Dermis microvascular lymphatic vessel endothelial cell (primary cell): ENCODE measurements at places on chromosomes 3 and 15. TPM values are rescaled to one million over a fixed set of nuclear protein-coding genes. Genes with fewer than 3 reads are reported as not detected.

DNA sequence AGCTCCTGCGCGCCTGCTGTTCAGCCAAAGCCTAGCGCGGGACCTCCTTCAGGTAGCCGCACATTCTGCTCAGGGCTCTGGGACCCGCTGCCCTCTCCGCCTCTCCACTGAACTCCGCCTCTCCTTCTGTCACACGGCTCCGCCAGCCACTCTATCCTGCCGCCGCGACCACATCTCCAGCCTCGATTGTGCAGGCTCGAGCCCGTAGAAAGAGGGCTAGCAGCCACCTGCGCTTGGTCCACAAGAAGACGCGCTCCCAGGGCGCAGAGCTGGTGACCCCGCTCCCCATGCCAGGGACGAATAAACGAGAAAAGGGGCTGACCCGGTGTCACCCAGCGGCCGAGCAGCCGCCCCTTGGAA, 1.1 kb upstream of the VIPR1 start:
- DNase-seq = no peak

ANKRD34C gene
- total RNA-seq = not detected in 2 replicates

GRCh38 chr15:92669432-92669831, 13.9 kb upstream of the FAM174B start:
- no peak for DNase-seq

APOD gene
- 12.9 and 14.5 TPM in 2 replicates for total RNA-seq

DNA sequence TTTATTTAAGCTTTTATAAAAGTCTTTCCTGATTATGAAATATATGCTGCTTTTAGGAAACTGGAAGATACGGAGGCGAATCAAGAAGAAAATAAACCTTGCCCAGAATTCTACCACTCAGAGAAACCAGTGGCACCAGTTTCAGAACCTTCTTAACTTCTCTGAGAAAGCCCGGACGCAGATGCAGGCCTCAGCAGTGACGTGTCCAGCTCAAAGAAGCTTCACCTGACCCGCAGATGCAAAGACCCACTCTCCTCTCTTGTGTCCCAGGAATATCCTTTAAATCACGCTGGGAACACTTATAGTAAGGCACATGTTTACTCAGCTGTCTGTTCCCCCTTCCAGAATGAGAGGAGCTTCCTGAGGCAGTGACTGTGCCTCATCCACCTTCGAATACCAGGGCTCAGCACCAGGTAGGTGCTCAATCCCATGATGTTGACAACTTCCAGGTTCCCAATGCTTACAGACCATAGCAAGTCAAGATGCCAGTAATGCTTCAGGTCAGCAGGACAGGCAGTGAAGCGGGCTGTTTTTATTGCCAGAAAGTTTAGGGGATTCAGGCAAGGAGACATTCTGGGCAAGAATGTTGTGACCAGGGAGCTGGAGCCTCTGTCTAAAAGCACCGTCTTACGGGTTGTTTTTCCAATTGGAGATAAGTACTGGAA, 39.9 kb upstream of the LDHAL6B start:
- DNase-seq = peak; percentile 51

DNA sequence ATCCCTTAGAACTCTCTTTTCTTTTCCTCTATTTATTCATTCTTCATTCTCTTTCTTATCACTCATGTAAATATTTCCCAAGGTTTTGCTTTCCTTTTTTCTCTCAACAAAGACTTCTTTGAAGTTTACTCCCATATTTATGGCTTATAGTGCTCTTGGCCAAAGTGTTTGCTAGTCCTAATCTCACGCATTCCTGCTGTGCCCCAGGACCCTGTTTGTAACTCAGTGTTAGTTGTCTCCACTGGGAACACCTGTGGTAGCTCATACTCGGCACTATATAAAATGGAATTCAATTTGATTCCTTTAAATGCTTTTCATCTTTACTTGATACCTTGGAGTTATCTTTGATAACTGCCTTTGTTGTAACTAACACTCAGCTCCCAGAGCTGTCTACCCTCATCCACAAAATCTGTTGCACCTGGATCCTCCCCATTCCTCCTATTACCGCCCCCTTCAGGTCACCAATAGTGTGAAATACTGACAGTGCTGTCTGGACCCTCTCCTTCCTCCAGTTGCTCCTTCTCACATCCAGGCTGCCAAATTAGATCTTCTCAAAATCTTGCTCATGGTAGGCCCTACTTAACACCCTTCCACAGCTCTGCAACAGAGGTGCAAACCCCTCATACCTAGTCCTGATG, 76.8 kb downstream of the TIGIT start:
- DNase-seq = no peak

DNA sequence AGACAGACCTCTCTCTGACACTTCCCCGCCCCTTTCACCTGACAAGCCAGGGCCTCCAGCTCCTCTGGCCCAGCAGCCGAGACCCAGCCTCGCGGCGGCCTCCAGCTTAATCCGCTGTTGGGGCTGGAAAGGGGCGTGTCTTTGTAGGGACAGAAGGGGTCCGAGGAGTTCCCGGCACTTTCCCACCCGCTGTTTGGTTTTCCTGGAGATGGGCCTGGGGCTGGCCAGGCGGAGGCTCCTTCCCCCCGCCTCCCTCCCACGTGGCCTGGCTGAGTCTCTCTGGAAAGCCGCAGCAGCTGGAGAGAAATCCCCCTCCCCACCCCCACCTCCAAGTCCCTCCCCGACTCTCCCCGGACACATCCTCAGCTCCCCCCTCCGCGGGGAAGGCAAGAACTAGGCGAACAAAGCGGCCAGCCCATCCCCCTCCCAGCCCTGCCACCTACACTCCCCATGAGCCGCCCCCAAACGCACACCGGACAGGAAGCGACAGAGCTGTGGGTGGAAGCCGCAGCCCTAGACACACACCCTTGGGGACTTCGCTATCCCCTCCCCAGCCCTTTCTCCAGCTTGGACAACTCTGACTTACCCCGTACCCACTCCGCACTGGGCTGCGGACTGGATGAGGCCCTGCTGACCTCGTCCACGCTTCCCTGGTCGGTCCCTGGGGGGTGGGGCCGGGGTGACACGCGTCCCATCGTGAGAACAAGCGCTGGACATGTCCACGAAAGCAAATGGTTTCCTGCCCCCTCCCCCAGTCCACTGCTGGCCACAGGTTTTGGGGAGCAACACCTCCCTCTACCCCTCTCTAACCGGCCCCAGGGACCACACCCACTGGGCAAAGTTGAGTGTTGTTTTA, 1.2 kb downstream of the IGDCC4 start:
- DNase-seq = no peak

- DNase-seq = no peak
These were observed 169.6 kb upstream of the DCBLD2 start for GRCh38 chr3:99071096-99071495.

ARPP21 gene
- not detected in 2 replicates for total RNA-seq

MYO5A gene
- 33.8 and 50.1 TPM in 2 replicates for total RNA-seq

- peak; percentile 6 for DNase-seq
These were observed 202.3 kb upstream of the PROK2 start for GRCh38 chr3:71987089-71987735.

DNA sequence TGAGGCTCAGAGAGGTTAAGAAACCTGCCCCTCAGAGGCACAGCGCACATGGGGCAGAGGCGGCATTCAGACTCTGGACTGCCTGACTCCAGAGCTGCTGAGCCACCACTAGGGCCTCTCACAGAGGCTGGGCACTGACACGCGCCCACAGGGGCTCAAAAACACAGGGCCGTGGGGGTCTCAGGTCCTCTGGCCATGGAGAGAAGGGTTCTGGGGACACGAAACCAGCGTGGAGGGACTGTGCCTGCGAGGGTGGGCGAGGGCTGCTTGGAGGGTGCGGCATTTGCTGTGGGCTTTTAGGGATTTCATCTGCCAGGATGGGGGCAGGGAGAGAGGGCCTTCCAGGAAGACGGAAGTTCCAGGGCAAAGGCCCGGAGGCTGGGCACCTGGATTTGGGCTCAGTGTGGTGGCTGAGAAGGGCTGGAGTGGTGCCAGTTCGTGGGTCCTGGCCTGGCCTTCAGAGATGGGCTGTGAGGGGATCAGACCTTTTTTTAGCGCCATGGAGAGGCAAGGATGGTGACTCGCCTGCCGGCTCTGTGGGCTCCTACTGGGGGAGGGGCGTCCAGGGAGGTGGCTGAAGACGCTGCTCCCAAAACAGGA, 69.6 kb downstream of the EFCAB12 start:
- no peak for DNase-seq

DNA sequence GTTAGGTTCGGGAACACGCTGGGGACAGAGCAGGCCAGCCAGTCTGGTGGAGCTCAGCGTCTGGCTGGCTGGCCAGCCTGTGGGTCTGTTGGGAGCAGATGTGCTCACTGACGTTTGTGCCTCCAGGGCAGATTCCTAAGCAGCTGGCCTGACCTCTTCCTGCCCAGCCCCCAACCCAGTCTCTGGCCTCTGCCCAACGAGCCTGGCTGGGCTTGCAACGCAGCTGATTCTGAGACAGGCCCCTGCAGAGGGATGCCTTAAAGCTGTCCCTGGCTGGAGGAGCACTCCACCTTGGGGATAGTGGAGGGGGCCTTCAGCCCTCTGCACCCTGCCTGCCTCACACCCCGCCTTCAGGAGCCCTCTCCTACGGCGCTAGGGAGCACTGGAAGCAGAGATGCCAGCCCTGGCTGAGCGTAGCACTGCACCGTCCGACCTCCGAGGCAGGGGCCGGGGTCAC, 46.0 kb downstream of the KLF13 start:
- DNase-seq = no peak

SLC27A2 gene
- 3.6 and 3.7 TPM in 2 replicates for total RNA-seq

GRAMD2A gene
- 0.13 TPM in 2 replicates for total RNA-seq

- no peak for DNase-seq
These were observed 7.9 kb upstream of the PIK3CB start for GRCh38 chr3:138842483-138843188.

HCN4 gene
- not detected in 2 replicates for total RNA-seq

DNA sequence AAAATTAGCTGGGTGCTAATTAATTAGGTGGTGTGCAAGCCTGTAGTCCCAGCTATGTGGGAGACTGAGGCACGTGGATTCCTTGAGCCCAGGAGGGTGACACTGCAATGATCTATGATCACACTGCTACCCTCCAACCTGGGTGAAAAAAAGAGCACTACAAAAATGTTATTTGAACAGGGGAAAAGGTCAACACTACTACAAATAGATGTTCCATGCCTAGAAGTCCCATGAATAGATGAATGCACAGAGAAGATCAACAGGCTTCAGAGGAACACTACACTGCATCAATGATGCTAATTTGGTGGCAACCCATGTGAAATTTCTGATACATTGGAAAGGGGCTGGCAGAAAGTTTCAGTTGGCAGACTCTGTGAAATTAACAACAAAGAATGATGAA, 105.4 kb upstream of the FHIT start:
- DNase-seq = no peak

DNA sequence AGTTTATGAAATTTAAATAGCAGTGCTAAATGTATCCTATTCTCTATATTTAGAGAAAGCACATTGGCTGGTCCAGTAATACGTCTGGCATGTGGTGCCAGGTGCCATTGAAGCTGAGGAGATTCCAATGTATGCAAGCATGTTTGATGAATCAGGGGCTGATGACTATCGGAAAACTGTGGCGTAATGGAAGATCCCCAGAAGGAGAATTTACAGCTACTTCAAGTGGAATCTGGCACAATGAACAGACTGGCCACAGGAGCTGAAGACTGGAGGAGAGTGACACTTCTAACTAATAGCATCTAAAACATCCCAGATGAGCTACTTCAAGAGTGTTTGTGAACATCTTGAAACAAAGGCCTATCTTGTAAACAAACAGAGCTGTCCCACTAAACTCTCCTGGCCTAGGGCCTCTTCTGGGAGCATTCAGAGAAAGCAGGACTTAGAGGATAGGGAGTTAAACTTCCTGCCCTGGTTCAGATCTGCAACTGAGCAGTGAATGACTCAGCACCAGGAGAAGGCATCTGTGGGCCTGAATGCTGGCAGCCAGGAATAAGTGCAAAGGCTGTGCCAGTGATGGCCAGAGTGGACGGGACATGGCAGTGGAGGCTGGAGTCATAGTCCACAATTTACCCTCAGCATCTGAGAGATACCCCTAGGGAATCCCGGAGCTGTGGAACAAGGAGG, 15.2 kb upstream of the ACTC1 start:
- no peak for DNase-seq

AADACL2 gene
- not detected in 2 replicates for total RNA-seq

DNA sequence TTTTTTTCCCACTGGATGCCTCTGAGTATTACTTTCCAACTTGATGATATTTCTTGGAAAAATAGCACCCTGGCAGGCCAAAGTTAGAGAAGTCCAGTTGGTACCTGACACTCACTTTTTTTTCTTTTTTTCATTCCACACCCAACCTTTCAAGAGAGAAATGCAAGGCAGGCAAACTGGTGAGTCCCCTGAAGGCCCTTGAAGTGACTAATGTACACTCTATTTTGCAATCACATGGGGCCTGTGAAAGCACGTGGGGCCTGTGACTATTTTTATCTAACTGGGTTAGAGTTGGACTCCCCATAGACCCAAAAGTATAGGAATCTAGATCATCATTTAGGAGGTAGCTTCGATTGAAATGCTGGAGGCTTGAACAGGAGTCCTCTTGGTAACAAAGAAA, 316.7 kb downstream of the CHL1 start:
- DNase-seq = no peak

DNA sequence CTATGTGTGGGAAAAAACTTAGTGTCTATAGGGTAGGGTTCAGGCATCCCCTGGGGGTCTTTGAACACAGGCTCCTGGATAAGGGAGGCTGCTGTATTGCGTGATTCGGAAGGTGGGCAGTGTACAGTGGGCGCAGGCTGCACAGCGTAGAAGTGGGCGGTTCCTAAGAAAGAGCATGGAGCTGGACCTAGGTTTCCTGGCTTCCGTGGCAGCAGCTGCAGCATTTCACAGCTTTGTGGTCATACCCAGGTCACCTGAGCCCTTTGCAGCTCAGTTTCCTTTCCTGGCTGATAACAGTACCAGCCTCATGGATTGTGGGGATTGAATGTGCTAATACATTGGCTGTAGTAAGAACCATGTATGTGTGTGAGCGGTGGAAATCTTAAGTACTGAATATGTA, 22.2 kb downstream of the CFAP100 start:
- DNase-seq = no peak

GRCh38 chr3:185347399-185347798, 15.5 kb upstream of the MAP3K13 start:
- DNase-seq = no peak

DNA sequence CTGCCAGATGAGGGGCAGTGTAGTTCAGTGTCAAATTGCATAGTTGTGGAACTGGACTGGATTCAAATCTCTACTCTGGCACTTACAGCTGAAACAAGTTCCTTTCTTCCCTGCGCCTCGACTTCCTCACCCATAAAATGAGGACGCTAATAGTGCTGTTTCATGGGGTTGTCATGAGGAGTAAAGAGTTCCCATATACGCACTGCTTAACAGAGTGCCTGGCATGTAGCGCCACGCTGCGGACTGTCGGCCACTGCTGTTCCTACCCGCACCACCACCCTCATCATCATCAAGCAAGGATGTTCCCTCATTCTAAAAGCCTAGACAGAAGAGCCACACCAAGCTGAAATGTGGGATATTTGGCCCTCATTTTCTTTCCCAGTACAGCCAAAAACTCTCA, 91.9 kb downstream of the CHDH start:
- no peak for DNase-seq

GRCh38 chr3:56886314-56886713, 84.6 kb upstream of the ARHGEF3 start:
- no peak for DNase-seq

MYH15 gene
- under 0.01 and 0.13 TPM in 2 replicates for total RNA-seq

PDZRN3 gene
- under 0.01 and 0.13 TPM in 2 replicates for total RNA-seq

HYAL1 gene
- 4.6 and 6.7 TPM in 2 replicates for total RNA-seq

GRCh38 chr3:186220911-186221645, 112.2 kb upstream of the ETV5 start:
- DNase-seq = no peak

GRCh38 chr3:12833222-12834161, 7.9 kb downstream of the RPL32 start:
- DNase-seq = no peak

PPM1L gene
- total RNA-seq = 0.51 TPM in 2 replicates

GRM7 gene
- total RNA-seq = not detected in 2 replicates

GRCh38 chr15:77571181-77571580, 61.5 kb downstream of the LINGO1 start:
- DNase-seq = no peak

- DNase-seq = no peak
These were observed 361.8 kb downstream of the FGF12 start for GRCh38 chr3:192365571-192365970.
